Stimulated activated CD4-positive, alpha-beta T cell treated with anti-CD3 and anti-CD28 coated beads, TNF-alpha, amount 100 ng/mL, for 1 hour (primary cell): ENCODE measurements at places on chromosomes 6 and 20.

- DNase-seq: no peak
Observed at GRCh38 chr20:31698803-31699718, 23.6 kb downstream of the BCL2L1 start.

GRCh38 chr6:165819394-165819793 lies 156.4 kb upstream of the PDE10A start:
- no peak for DNase-seq

DNA sequence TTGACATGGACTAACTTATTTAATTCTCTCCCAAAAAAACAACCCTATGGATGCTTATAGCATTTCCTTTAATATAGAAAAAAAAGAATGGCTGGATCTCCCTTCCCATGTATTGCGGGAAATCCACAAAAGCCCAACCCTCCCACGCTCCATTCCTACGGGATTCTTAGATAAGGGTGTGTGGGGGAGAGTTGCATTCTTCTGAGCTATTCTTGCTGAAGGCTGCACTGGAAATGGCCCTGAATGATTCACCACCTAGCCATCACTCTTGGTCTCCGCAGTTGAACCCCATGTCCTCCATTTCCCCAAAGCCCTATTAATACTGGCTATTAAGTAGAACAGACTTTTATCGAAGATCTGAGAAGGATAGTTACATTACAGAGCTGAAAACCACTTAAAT lies 41.9 kb upstream of the ADGRF5 start:
- no peak for DNase-seq

GRCh38 chr6:106385530-106385929 lies 25.0 kb downstream of the CRYBG1 start:
- no peak for DNase-seq

GRCh38 chr6:2127484-2127911 lies 117.9 kb downstream of the GMDS start:
- DNase-seq: no peak

DNA sequence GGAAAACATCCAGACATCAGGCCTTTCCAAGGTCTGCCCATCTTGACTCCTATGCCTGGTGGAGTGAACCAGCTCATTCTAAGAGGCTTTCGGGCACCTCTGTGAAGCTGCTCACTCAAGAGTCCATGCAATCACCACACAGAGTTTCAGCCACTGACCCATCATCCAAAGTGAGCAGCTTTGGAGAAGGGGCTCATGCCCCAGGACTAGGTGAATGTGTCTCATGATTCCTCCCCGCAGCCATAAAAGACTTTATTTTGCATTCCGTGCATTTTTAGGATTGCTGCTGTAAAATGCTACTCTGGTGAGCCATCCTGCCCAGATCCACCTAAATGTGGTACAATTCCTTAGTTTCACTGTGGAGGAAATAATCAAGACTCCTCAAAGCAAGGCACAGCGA lies 44.5 kb upstream of the EZR start:
- DNase-seq: no peak

DNA sequence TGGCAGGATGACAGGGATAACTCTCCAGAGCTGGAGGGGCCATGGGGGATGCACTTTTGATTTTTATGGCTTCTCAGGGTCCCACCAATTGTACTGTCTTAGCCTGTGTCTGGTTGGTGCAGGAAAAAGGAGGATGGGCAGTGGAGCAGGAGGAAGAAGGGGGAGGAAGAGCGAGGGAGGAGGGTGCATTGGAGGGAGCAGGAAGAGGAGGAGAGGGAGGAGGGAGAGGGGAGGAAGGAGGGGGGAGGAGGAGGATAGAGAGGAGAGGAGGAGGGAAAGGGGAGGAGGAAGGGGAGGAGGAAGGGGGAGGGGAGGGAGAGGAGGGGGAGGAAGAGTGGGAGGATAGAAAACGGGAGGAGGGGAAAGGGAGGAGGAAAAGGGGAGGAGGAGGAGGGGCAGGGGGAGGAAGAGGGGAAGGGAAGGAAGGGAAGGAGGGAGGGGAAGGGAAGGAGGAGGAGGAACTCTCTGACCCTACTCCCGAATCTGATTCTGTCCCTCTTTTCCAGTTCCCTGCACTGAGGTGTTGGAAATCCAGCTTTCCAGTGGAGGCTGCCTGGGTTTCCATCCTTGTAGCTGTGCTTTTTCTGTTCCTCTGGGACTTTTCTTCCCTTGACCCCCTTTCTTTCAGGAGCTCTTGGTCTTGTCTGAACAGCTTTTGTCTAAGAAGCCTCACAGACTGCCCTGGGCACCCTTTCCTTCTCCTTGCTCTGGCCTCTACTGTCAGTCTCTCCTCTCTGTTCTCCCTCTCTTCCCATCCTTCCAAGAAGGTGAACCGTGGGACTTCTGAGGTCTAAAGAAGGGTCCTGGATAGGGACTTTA lies 149.4 kb downstream of the DHX35 start:
- no peak for DNase-seq

DNA sequence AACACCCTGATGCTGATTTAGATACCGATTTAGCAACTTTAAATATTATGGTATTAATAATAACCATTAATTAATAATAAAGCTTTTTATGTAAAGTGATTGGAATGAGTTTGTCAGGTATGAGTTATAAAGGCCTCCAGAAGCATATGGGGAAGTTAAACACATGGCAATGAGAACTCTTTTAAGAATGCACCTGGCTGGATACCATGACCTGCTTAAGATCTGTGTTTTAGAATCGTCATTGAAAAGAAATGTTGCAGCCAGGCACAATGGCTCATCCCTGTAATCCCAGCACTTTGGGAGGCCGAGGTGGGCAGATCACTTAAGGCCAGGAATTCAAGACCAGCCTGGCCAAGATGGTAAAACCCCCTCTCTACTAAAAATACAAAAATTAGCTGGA lies 197.5 kb downstream of the SOX4 start:
- no peak for DNase-seq

- DNase-seq: no peak
Observed at GRCh38 chr6:159761129-159761872, 544 bp upstream of the ACAT2 start.

DNA sequence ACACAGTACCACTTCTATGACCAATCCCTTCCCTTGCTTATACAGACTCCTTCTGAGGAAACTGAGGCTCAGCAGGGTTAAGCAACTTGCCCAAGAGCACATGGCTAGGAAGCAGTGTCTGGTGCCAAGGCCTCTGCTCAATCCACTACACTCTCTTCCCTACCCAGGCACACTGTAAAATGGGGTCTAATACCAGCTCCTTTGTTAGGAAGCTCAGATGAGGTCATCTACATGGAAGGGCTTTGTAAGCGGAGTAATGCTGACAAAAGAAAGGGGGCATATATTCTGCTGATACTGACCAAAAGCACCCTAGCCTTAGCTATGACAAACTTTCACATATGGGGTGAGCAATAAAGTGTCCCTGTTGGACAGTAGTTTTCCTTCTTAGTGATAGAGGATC lies 9.1 kb downstream of the TRIM26 start:
- no peak for DNase-seq

GRCh38 chr6:148525453-148525852 lies 182.8 kb downstream of the SASH1 start:
- no peak for DNase-seq

DNA sequence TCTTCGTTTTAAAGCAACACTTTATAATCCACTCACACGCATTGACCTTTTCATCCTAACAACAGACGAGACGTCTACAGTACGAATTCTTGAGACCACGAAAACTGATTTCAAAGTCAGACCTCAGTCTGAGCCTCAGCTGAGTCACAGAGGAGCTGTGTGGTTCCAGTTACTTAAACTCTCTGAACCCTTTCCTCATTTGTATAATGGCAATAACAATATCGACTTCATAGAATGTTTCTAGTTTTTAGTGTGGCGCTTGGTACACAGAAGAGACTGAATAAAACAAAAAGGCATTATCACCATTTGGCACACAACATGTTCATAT lies 236.9 kb downstream of the ATXN1 start:
- DNase-seq: no peak

- DNase-seq: no peak
Observed at GRCh38 chr6:138293428-138294395, 75.4 kb upstream of the PBOV1 start.

DNA sequence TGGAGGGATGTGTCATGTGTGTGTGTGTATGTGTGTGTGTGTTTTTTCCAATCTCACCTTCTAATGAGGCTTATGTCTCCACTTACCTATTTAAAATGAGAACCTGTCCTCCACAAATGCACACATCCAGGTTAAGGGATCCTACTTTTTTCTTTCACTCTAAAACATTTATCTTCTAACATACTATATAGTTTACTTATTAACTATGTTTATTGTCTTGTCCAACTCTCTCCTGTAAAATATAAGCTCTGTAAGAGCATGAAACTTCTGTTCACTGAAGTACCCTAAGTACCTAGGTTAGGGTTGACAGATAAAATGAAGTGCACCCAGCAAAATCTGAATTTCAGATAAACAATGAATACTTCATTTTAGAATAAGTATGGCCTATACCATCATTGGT lies 29.2 kb upstream of the RBM24 start:
- DNase-seq: no peak
